ENCODE measurements at places on chromosomes 3 and 15.
A peak's percentile ranks its signal among the peaks of the same experiment; 100 is the strongest.

GRCh38 chr3:130828948-130829947 is 64.6 kb upstream of the ATP2C1 start:
- no peak for DNase-seq

DNA sequence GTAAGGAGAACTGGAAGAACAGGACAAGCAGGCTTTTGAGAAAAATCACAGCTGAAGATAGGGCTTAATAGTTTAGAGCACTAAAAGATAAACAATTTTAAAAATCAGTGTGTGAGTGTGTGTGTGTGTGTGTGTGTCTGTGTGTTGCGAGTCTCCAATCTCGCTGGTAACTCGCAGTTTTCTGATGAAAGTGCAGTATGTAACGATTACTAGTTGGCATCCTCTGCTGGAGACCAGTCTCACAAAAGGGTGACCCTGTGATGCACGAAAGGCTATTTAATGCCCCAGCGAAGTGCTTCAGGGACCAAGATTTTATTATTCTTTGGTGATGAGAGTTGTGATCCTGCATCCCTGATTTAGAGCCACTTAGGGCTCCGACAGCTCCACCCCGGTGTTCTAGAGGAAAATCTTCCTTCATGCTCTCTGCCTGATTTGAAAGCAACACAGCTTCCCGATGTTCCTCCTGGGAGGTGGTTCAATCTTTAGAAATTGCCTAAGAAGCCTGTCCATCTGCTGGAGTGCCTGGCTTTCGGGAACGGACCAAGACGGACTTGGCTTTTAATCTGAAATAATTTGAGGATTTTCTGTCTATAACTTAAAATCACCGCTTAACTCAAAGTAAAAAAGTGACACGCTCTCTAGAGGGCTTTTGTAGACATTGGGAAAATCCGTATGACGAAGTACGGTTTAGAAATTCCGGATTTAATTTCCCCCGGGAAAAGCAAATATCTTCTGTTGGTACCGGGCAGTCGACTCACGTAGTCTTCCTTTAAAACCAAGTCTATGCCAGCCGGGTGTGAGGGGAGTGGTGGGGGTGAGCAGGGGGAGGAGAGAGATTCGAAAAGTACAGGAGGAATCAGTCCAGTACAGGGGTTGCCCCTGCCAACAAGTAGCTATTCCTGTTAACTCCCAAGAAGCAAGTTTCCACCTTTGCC is 1.1 kb upstream of the ALCAM start:
- DNase-seq = no peak

DNA sequence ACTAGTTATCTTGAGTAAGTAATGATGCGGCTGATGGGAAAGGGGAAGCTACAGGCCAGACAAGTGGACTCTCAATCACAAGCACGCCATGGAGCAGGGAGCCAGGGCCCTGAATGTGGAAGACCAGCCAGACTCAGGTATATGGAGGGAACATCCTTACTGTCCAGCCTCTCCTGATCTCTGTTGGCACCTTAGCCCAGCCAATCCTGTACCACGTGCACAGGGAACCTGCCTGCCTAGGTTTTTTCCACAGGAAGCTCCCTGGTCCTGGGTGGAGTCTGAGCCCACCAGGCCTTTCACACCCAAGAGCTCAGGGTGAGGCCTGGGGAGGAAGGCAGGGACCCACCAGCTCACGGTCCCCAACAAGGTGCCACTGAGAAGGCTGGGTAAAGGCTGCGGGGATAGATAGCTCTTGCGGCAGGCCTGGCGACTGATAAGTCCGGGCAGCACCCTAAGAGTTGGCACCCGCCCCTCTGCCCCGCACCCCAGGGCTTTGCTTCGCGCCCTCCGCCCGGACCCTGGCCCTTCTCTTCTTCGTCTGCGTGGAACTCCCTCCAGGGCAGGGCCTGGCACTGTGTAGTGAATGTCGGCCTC is 933 bp upstream of the APEH start:
- no peak for DNase-seq

DNA sequence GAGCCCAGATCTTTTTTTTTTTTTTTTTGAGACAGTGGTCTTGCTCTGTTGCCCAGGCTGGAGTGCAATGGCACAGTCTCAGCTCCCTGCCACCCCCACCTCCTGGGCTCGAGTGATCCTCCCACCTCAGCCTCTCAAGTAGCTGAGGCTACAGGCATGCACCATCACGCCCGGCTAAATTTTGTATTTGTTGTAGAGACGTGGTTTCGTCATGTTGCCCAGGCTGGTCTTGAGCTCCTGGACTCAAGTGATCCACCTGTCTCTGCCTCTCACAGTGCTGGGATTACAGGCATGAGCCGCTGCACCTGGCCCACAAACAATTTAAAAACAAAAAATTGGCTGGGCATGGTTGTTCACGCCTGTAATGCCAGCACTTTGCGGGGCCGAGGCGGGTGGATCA is 22.6 kb upstream of the SLC6A6 start:
- no peak for DNase-seq

DNA sequence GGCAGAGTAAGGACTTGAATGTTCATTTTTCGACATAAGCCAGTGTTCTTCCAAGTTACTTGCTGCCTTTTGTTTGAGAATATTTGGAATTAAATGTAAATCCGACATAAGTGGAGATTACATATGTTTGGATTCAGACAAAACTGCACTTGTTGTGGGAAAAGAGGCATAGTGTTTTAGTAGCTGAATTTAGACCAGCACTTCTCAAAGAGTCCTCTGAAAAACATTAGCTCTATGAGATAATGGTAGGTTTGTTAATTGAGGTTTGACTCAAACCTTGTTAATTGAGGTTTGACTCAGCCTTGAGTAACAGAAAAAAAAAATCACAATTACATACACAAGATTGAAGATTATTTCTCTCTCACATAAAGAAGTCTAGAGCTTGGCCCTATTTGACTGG is 132.5 kb downstream of the NSUN3 start:
- no peak for DNase-seq

- DNase-seq = no peak
Measured at GRCh38 chr15:43748376-43748775, 2.1 kb downstream of the PDIA3 start.

DNA sequence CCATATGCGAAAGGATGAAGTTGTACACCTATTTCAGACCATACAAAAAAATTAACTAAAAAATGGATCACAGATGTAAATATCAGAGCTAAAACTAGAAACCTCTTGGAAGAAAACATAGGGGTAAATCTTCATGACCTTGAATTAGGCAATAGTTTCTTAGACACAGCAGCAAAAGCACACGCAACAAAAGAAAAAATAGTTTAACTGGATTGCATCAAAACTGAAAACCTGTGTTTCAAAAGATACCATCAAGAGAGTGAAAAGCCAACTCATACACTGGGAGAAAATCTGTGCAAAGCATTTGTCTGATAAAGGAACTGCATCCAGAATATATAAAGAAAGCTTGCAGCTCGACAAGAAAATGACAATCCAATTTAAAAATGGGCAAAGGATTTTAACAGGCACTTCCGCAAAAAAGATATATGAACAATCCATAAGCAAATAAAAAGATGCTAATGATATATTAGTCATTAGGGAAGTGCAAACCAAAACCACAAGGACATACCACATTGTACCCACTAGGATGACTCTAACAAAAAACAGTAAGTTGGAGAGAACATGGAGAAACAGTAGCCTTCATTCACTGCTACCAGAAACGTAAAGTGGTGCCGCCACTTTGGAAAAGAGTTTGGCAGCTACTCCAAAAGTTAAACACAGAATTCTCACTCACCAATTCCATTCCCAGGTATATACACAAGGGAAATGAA is 263.1 kb downstream of the ADAMTS17 start:
- DNase-seq = no peak

DNA sequence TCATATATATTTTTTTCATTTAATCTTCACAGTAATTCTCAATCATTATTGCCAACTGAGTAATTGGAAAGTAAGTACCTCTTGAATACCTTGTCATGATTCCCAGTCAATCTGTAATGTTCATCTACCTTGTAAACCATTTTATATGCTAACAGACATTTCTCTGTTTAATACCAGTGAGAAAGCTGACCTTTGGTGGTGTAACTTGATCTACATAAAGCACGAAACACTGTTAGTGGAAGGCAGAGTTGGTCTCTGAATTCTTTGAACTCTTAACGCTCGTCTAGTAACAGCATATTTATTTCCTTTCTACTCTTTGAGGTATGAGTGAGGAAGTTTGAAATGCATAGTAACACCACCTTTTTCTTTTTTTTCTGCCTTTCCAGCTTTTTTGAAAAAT is 59.5 kb downstream of the SLC25A26 start:
- DNase-seq = no peak

- peak; percentile 50 for DNase-seq
Measured at GRCh38 chr3:177824190-177824786, 627.0 kb upstream of the TBL1XR1 start.

- no peak for DNase-seq
Measured at GRCh38 chr3:24640330-24640877, 145.8 kb upstream of the THRB start.

- DNase-seq = no peak
Measured at GRCh38 chr3:185916042-185916833, 21.6 kb downstream of the TRA2B start.

- no peak for DNase-seq
Measured at GRCh38 chr3:20078194-20078714, 38.0 kb downstream of the KAT2B start.

DNA sequence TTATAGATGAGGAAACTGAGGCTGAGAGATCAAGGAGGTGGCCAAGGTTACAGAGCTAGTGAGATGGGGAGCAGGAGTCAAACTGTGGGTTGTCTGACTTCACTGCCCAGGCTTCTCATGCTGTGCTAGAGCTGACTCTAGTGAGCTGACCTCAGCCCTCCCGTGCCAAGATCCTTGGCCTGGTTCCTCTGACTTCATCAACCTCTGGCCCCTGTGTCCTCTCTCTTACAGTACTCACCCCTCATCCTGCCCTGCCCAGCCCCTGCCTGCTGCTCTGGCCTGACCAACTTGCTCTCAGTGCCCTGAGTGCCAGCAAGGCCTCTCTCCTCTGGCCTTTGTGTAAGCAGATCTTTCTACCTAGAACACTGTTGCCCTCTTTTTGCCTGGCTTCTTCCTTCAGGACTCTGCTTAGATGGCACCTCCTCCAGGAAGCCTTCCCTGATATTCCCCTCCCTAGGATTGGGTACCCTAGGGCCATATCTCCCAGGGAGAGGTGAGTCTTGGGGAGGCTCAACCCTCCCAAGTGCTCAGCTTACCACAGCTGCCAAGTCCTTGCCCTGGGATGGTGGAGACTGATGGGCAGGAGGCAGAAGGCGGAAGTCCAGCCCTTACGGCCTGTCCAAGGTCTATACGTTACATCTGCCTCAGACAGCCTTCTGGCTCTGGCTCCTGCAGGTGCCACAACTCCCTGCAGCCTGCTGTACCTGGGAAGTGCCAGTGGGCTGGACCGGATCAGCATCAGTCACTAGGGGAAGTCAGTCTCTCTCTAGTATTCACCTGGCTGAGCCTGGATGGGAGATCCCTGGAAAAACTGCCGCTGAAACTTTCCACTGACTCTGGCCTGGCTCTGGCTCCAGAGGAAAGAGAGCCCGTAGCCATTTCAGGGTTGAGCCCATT is 36.3 kb upstream of the FAM107A start:
- DNase-seq = no peak

DNA sequence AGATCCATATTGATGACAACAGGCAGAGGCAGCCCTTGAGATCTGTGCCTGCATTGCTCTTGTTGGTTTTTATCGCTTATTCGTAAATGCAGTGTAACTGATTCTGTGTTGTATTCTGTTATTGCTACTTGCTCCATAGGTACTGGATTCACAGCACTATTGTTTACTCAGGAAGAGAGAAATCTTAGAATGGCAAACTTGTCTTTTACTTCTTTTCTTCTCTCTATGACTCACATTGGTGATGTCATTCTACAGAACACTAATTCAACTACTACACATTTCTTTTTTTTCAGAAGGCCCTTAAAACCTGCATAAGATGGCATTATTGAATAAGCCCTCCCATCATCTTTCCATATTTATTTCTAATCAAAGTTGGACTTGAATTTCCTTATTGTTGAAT is 201.0 kb upstream of the GBE1 start:
- DNase-seq = no peak

- DNase-seq = no peak
Measured at GRCh38 chr3:77279276-77279675, 239.4 kb downstream of the ROBO2 start.

- no peak for DNase-seq
Measured at GRCh38 chr15:74386496-74387140, 19.2 kb upstream of the CYP11A1 start.

DNA sequence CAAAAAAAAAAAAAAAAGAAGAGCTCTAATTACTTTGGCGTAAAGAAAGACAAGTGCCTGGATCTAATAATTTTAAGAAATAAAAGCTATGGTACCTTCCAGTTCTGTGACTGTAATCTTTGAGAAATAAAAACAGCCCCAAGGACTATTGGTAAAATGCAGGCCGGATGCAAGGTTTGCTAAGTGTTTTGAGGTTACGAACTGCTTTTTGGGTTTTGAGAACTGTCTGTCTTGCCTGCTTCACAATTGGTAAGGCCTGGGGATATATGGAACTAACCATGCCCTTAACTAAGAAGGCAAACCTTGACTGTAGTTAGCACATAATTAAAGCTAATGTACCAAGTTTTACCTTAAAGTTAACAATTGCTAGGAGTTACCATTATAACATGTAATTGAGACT is 388.4 kb upstream of the CBLB start:
- DNase-seq = no peak

DNA sequence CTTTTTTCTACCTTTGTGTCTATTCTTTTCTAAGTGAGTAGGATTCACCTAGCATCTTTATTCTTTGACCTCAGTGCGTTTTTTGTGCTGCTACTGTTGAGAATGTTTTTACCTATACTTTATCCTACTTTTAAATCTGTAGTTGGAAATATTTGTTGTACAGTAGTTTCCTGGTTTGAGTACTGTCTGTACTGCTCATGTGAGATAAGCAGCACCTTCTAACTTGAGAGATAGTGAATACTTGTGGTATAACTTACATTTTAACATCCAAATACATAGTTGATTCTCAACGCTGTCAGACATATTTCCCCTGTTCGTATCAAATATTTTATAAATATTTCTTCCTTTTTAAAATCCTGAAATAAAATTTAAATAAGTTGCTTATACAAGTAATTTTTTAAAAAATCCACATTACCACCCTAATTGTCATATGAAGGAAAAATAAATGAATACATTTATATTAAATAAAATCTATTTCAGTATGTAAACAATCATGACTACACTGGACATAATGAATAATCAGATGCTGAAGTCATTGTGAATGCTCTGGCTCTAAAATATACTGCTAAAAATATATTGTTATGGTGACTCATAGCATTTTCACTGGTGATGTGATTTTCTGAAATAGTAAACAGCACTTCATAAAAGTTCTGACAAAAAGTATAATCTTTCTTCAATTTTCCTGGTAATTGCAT is 17.4 kb downstream of the ATP11B start:
- no peak for DNase-seq

DNA sequence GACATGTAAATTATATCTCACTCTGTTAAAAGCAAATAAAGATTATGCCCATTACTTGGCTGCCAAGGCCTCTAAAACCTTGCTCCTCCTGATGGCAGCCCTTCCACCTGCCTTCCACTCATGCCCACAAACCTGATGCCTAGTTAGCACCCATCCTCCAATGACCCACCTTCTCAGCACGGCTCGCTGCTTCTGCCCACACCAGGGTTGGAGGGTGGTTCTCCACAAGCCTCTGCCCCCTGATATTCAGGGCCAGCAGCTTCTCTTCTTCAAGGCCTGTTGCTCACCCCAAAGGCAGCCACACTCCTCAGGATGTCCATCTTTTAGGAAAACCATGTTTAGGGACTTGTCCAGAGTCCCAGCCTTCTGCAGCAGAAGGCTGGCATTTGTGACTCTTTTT is 263.4 kb upstream of the TLE3 start:
- no peak for DNase-seq

- no peak for DNase-seq
Measured at GRCh38 chr3:181715571-181716340, 4.0 kb downstream of the SOX2 start.
